ENCODE measurements at places on chromosomes 4 and X.

GRCh38 chrX:69113723-69114122 lies 51.5 kb downstream of the PJA1 start:
- DNase-seq: no peak

DNA sequence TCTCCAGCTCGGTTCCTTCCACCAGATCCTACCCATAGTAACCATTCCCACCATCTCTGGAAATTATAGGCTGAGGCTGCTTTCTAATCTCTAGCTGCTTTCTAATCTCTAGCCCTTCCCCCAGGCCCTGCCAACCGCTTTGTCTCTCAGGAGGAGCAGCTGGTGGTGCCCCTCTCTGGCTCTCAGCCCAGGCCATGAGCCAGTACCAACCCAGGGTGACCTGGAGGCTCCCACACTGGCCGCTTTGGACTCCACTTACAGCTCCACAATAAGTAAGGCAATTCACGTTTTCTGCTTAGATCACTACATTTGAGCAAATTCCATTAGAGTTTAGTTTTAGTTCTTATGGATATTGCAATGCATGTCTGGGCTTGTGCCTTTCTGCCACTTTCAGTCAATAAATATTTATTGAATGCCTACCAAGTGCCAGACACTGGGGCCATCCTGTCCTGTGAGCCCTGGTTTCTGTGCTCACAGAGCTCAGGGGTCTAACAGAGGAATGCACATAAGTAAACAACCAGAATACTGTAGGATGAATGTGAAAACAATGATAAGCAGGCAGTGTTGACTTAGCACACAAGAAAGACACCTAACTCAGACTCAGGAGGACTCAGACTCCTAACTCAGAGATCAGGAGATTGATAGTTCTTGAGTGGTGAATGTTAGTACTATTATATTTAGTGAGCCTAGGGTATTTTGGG lies 38.9 kb downstream of the SMC1A start:
- DNase-seq: no peak

DNA sequence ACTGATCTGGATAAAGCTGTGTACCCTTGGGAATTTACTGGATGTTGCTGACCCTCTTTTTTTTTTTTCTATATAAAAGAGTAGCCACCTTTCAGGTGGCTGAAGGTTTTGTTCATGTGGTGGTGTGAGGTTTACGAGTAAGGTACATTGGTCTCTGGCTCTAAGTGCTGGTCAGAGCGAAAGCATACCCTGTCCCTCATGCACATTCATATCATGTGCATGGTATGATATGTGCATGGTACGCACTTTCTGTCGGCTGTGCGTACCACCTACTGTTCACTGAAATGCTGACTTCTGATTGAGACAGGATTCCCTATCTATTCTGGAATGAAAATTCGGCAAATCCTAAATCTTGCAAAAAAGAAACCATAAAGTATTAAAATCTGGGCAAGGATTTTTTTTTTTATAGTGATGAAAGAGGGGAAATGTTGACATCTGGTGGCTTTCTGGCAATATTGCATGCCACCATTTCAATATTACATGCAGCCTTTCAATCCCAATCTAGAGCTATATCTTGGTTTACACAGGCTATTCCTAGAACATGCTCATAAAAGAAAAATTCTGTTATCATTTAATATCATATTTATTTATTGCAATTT lies 32.8 kb downstream of the FAM149A start:
- DNase-seq: no peak

- no peak for DNase-seq
Observed at GRCh38 chr4:38411981-38412536, 251.9 kb upstream of the KLF3 start.

DNA sequence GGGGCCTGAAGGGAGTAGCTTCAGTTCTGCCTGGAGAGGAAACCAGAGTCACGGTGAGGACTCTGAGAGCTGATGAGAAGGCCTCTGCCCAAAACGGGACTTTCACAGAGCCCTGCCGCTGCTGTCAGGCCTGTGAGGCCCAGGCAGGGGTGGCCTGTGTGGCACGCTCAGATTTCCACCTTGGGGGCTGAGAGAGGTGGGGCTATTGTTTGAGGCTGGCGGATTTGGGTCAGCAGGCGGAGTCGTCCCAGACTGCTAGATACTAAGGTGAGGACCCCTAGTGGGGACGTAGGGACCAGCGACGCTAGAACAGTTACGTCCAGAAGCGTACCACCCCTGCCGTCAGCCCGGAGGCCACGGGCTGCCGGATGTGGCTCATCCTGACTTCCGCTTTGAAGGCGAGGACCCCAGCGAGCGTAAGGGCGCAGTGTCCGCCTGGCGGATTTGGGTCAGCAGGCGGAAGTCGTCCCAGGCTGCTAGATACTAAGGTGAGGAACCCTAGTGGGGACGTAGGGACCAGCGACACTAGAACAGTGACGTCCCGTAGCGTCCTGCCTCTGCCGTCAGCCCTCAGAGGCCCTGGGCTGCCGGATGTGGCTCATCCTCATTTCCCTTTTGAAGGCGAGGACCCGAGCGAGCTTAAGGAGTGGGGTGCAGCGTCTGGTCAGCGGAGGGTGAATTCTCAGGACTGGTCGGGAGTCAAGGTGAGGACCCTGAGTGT lies at the start of gene MAGEB1:
Gene MAGEB1, plus strand, starts transcription at position 378 of the 721 bp plus-strand sequence. CDS start 3,348 bp downstream, outside the sequence.
- DNase-seq: no peak

All from activated T-cell treated with anti-CD3 and anti-CD28 coated beads for 24 hours (primary cell).